ENCODE measurements at places on chromosomes 16 and 17.

- no peak for DNase-seq
Measured at GRCh38 chr16:79472426-79472825, 128.1 kb downstream of the MAF start.

- no peak for DNase-seq
Measured at GRCh38 chr16:13393816-13394215, 492.4 kb downstream of the SHISA9 start.

DNA sequence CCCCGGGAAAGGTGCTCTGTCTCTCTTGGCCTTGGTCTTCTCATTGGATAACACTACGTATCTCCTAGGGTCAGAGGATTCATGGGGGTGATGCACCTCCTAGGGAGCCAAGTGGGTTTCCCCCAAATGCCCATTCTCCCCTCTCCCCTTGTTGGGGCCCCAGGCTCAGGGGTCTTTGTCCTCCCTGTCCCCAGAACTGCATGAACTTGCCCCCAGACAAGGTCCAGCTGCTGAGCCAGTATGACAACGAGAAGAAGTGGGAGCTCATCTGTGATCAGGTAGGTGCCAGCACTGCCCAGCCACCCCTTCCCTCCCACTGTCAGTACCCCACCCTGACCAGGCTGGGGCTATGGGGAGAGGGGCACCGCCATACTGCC, 8.7 kb downstream of the FMNL1 start:
- DNase-seq = no peak

- DNase-seq = no peak
Measured at GRCh38 chr16:68265078-68265920, 973 bp downstream of the SLC7A6 start.

GRCh38 chr16:87569601-87570571, 32.4 kb upstream of the JPH3 start:
- no peak for DNase-seq

- DNase-seq = no peak
Measured at GRCh38 chr17:73340093-73340596, 28.3 kb upstream of the CDC42EP4 start.

DNA sequence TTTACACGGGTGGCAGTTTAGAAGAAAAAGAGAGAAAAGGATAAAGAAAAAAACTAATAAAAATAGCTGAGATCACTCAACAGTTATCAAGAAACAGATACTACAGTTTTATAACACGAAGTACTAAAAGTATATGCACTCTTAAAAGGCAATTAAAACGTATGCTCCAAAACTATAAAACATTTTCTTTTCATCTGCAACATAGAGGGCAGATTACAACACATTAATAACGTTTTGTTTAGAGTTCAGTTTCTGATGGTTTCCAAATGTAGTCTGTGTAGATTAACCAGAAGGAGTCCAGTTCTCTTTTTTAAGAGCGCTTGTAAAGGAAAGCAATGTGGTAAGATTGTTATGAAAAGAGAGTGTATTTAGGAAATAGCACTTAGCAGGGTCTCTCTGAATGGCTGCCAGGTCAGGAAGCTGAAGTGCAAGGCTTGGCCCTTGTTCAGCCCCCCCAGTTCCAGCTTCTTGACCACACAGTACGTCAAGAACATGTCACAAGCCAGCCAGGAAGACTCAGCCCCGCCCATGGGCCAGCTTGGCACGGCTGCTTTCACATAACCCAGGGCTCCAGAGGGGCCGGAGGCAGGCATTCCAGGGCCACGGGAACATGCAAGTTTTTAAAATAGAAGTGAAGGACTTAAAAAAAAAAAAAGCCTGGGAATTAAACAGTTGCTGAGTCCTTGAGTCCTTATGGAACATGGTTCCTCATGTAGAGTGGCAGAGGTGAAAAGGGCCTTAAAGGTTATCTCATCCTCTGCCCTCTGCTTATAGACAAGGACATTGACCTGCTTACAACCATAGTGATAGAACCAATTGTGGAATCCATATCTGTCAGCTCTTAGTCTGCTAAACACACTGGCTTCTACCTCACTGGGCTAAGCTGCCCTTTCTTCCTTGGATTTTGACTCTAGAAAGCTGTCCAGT, 147.4 kb upstream of the TBX2 start:
- DNase-seq = no peak
